Stimulated activated CD8-positive, alpha-beta memory T cell treated with anti-CD3 and anti-CD28 coated beads, Interleukin-15, amount 100 ng/mL, for 48 hours (primary cell): ENCODE measurements at places on chromosomes 4 and X.
A peak's percentile ranks its signal among the peaks of the same experiment; 100 is the strongest.

GRCh38 chrX:70039758-70040157, 10.0 kb downstream of the AWAT2 start:
- DNase-seq: no peak

- DNase-seq: no peak
Measured at GRCh38 chrX:10579112-10580011, 41.0 kb downstream of the MID1 start.

- no peak for DNase-seq
Measured at GRCh38 chr4:87035881-87036509, 101.2 kb downstream of the AFF1 start.

- no peak for DNase-seq
Measured at GRCh38 chrX:45889471-45889870, 655.8 kb downstream of the ZNF674 start.

DNA sequence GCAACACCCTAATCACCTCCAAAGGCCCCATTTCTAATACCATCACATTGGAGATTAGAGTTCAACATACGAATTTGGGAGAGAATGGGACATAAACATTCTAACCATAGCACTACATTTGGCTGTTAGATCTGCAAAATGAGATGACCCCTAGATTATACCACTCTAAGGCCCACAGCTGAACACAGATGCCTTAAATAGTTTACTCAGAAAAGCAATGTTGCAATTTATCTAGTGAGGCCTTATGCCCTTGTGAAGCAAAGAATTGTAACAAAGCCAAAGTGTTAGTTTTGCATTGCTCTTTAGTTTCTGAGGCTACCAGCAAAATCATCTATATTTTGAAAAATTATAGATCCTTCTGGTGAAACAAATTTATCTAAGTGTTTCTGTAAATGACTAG, 31.6 kb upstream of the ARHGEF6 start:
- no peak for DNase-seq

- DNase-seq: no peak
Measured at GRCh38 chr4:104859601-104860237, 287.0 kb upstream of the TET2 start.

- DNase-seq: no peak
Measured at GRCh38 chr4:13454786-13455185, 29.4 kb downstream of the RAB28 start.

DNA sequence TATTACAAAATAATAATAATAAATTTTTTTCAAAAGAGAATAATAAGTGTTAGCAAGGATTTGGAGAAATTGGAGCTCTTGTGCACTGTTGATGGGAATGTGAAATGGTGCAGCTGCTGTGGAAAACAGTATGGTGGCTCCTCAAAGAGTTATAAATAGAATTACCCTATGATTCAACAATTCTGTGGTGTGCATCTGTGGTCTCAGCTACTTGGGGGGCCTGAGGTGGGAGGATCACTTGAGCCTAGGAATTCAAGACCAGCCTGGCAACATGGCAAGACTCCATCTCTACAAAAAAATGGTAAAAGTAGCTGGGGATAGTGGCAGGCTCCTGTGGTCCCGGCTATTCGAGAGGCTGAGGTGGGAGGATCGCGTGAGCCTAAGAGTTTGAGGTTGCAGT, 19.6 kb downstream of the MND1 start:
- no peak for DNase-seq

DNA sequence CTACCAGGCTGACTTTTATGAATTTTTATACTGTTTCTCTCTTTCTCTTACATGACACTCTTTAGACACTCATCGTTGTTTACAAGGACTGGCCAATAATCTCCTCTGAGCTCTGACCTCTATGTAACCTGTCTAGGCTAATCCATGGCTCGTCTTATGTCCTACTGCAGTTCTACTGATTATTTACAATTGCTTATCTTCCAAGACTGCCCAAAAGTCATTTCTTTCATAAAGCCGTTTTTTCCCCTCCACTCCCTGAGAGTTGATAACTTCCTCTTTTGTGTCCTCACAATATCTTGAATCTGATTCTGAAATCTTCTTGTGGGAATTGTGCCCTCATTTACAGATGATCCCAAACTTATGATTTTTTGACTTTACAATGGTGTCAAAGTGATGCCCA, 18.3 kb upstream of the SNCA start:
- no peak for DNase-seq

GRCh38 chr4:4182835-4183568, 43.7 kb downstream of the OTOP1 start:
- peak; percentile 6 for DNase-seq

DNA sequence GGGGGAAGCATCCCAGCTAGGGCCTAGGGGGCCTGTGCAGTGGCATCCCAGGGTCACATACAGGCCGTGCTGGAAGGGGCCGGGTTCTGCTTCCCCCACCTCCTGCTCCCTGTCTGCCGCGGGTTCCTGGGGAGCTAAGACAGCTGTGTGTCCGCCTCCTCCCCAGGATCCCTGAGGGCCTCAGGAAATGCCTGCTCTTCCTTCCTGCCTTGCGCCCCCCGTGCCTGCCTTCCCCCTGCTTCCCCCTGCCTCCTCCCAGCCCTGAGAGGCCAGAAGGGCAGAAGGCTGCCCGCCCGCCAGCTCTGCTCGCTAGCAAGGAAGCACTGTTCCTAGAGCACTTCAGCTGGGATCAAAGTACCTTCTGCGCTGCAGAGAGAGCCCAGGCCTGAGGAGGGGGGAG, 2.9 kb upstream of the BGN start:
- no peak for DNase-seq

DNA sequence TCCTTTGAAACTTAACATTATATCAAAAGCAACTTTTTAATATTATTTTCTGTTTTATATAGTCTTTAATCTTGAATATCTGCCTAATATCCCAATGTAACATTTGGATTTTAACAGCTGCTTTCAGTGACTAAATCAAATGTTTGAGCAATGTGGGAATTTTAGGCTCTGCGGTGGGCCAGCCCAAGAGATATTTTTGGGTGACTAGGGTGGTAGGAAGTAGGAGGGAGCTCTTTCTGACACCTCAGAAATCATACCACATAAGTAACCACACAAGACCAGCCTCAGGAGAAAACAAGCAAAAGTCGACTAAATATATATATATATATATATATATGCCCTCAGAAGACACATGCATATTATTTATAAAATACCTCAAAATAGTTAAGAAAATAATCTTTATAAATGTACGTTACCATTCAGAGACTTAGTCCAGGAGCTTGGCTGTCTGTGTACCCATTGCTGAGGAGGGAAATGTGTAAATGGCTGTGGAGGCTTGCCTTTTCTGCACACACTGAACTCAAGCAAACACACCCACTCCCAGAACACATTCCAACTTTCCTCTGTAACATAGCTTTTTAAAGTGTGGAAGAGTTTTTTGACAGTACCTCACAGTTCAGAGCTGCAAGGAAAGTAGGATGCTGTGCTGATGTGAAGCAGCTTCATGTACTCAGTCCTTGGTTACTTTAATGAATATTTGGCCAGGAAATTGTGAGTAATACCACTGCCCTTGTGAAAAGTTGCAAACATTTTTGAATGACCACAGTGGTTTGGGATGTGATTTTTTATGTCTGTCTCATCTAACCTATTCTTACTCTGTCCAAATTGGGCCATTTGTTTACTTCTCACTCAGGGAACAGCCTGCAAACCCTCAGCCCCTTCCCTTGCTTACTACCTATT, at the start of gene RTL3:
Gene RTL3 (minus strand): TSS at position 484 of the 900 bp plus-strand sequence. CDS start 908 bp downstream, outside the sequence.
- no peak for DNase-seq

GRCh38 chrX:81208916-81209315, 7.0 kb downstream of the SH3BGRL start:
- no peak for DNase-seq

DNA sequence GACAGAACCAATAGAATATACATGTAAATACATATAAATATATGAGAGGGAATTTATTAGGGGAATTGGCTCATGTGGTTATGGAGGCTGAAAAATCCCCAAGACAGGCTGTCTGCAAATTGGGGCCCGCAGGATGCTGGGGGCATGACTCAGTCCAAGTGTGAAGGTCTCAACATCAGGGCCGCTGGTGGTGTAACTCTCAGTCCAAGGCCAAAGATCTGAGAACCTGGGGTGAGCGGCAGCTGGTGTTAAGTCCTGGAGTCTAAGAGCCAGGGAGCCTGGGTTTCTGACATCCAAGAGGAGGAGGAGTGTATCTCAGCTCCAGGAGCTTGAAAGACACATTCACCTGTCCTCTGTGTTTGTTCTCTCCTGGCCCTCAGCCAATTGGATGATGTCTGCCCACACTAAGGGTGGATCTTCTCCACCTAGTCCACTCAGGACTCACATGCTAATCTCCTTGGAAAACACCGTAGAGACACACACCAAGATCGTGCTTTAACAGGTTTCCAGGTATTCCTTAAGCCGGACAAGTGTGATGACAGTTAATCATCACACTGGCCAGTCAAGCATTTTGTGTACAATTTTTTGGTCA, 28.9 kb downstream of the TIGD2 start:
- DNase-seq: no peak

GRCh38 chrX:115894087-115894486, 276.5 kb upstream of the AGTR2 start:
- DNase-seq: no peak

- DNase-seq: no peak
Measured at GRCh38 chr4:3402491-3403347, 39.0 kb upstream of the HGFAC start.

DNA sequence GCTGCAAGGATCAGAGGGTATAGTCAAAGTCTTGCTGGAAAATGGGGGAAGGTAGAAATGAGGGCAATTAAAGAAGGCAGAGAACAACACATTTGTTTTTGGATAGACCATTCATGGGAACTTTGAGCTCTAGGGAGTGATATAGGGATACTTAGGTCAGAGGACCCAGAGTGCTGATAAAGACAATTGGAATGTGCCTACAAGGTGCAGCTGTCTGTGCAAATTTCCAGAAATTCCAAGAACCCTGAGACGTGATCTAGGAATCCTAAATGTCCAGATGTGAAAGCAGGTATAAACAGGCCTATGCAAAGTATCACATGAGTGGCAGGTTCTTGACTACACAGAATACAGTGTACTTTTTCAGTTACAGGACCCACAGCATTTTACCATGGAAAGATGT, 24.2 kb downstream of the FNIP2 start:
- DNase-seq: no peak

- no peak for DNase-seq
Measured at GRCh38 chr4:88138561-88138960, 19.9 kb downstream of the ABCG2 start.
